Lung microvascular endothelial cell (primary cell): ENCODE measurements at places on chromosomes 16 and 17.

DNA sequence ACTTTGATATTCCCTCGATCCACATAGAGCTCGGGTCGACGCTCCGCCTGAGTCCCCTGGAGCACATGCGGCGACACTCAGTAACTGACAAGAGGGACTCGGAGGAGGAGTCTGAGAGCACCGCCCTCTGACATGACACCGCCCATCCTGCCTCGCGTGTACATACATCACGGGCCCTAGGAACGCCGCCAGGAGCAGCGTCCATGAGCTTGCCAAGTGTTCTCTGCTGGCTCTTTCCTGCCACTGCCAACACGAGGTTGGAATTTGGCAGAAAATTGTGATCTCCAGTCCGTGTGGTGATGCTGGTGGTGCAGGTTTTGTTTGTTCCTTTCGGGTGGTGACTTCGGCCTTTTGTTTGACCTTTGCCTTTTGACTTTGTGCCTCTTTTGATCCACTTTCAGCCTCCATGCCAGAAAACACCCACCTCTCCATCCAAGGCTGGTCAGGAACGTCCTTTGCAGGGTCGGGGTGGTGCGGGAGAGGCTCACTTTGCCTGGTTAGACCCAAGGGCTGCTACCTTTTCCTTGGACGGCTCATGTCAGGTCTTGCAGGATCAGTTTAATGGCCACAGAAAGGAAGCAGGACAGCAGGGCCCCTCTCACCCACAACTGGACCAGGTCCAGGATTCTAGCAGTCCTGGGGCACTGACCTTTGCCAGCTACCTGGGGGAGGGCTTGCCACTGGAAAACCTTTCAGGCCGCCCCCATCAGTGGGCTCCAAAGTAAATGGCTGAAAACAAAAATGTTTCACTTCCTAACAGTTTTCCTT lies 27.6 kb downstream of the ELAC2 start:
- DNase-seq = no peak

DNA sequence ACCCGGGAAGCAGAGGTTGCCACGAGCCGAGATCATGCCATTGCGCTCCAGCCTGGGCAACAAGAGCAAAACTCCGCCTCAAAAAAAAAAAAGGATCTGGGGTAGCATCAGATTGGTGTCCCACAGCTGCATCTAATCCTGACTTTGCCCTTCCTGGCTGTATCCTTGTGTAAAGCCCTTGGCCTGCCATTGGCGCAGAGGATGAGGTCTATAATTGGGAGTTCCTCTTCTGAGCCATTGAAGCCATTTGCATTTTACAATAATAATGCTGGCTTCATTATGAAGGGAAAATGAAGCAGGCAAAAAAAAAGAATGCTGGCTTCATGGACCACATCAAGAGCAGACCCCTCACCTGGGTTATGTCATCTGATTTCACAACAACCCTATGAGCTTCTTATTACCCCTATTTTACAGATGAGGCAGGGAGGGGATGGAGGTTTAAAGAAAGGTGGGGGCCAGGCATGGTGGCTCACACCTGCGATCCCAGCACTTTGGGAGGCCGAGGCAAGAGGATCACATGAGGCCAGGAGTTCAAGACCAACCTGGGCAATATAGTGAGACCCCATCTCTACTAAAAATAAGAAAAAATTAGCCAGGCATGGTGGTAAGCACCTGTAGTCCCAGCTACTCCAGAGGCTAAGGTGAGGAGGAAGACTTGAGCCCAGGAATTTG lies 1.2 kb upstream of the LITAFD start:
- no peak for DNase-seq

DNA sequence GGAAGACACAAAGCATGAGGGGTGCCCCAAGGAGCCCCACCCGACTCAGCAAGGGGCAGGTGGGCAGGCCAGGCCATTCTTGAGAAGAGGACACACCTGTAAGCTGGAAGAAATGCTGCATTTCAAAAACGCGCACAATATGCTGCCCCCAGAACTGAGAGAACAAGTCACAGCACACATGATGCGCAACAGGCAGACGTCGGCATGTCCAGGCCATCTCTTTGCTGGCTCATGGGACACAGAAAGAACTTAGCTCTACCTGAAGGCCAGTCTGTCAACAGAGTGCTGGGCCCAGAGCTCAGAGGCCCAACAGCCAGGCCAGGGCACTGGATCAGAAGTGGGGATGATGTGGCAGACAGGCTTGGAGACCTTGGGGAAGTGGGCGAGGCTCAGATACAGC lies 18.0 kb downstream of the KIFC3 start:
- no peak for DNase-seq

DNA sequence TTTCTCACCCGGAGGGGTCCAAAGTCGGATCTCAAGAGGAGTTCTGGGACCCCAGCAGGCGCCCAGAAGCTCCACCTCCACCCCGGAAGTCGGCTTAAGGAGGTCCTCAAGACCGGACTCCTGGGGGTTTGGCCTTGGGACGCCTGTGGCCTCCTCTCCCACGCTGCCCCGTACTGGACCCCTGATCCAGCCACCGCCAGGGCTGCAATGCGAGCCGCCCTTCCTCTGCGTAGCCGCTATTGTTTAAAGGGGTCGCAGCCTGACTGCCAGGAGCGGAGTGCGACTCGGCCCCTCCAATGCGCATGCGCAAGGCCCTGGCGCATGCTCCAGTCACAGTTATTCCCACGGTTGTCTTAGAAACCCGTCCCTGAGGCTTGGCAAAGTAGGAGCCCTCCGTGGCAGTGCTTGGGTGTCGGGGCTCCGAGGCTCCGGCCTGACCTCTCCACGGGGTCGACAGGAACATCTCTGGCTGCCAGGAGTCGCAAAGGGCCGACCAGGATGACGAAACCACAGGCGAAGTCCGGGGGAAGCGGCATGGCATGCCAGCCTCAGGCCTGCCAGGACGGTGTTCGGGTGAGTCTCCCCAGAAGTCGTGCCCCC lies 719.0 kb downstream of the KCNJ18 start:
- no peak for DNase-seq

DNA sequence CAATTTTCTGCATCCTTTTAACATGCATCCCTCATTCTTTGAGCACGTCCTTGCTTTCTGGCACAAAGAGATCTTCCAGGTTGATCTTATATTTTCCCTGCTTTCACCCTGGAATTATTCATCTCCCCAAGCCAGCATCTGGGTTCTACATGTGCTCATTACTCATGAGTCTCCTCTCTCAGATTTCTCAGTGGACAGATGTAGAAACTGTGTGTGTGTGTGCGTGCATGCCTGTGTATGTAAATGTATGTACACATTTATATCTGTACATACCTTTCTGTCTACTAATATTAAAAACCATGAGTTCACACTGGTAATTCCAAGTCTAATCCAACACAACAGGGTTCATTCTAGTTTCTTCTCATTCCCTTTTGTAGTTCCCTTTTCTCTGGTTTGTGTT lies 41.9 kb upstream of the NSRP1 start:
- DNase-seq = no peak

GRCh38 chr17:76011951-76012350 lies 11.3 kb downstream of the CDK3 start:
- DNase-seq = no peak

DNA sequence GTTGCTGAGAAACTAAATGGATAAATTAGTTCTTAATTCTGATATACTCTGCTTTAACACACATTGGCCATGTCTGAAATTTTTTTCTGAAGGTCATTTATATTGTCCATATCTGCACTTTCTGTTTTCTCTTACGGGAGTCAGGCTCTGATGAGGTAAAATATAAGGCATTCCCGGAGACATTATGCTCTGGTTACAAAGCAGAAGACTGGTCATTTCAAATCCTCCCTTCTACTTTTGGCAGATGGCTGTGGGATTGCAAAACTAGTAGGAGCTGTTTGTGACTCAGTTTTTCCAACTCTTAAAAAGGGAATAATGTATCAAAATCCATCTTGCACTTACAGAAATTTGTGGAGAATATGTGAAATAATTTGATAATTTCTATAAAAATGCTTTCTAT lies 92.2 kb upstream of the CPHXL start:
- DNase-seq = no peak

DNA sequence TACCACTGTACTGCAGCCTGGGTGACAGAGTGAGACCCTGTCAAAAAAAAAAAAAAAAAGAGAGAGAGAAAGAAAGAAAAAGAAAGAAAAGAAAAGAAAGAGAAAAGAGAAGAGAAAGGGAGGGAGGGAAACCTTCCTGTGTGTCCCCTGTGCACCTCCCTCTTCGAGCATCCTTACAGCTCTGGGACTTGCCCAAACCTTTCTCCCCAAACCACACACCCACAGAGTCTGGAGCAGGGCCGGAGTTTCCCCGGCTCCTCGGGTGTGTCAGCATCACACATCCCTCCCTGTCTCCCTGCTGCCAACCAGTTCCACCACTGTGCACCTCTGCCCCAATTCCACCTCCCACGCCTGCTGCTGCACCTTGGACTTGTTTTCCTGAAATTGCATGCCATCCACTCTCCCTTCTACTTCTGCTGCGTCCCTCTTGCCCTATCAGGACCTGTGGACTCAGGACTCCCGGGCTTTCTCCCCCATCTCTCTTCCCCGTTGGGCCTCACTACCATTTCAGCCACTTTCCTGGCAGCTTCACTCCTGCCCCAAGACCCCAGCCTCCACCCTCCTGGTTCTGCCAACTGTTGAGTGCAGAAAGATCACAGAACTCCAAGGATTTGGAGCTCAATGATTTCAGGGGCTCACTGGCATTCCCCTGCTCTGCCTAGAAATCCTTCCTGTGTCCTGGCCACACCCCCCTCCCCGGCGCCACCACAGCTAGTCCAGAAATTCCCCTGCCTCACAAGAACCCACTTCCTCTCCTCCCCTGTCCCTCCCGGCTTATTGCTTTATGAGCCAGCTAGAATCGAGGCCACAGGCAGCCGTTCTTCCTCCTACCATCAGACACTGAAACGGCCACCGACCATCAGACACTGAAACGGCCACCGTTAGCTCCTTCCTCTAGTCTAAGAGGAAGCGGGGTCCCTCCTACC lies 3.7 kb upstream of the CDK3 start:
- DNase-seq = peak; percentile 58

DNA sequence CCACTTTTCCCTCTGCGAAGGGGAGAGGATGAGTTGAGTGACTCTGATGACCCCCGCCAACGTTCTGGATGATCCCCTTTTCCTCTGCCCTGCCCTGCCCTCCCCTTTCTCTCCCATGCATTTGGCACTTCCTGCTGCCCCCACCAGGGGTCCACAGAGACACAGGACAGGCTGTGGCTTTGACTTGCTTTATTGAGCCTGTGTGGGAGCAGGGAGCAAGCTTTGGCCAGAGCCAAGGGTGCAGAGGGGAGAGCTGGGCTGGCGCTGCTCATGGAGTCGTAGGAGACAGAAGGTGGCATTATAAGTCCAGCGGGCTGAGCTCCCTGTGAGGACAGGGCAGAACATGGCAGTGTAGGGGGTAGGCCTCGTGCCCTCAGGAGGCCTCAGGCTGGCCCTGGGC lies 1.6 kb downstream of the PPY start:
- peak; percentile 40 for DNase-seq
